ENCODE measurements at places on chromosomes 13 and 19. TPM values are rescaled to one million over a fixed set of nuclear protein-coding genes. Genes with fewer than 3 reads are reported as not detected.

DNA sequence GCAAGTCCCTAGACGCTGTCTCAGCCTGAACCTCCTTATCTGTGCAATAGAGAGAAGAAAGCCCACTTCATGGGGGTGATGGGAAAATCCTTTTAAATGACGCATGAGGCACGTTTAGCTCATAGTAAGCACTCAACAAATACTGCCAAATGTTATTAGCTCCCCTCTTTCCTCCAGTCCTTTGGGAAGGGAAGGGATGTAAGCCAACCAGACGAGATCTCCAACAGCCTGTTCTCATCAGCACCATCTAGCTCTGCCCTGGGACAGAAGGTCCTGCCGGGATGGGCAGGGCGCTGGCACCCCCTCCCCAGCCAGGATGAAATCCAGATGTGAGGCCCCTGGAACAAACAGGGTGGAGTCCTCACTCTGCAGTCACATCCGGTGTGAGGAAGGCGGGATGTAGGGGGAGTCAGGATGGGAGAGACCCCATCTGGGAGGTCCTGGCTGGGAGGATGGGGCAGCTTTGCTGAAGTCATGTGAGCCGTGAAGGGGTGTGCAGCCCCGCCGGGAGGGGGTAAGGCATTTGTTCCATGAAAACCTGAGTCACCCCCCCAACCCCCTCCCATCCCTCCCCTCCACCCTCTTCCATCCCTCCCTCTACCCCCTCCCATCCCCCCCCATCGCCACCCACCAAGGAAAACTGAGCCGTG lies 4.6 kb downstream of the S1PR2 start:
- DNase-seq, result peak; percentile 73

DNA sequence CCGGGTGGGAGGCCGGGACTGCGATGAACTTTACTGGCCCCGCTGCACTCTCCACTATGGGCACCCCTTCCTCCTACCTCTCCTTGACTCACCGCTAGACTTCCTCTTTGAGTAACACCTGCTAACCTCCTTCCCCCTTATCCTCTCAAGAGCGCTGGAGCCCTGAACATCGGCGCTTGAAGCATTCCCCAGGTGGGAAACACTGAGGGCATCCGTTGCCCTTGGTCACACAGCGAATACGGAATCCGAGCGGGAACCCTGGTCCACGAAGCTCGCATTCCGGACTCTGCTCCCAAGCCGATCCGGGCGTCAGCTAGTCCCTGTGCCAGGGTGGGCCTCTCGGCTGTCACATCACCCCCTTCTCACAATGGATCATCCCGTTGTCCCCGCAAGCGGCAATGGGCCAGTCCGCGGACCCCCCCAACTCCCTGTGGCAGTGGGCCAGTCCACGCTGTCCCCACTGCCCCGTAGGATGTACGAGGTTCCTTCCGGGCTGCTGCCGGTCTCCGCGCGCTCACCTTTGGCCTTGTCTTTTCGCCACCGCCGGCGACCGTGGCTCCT lies 4.2 kb downstream of the LIPE start:
- no peak for DNase-seq

GPALPP1 gene
- 18.9 TPM for total RNA-seq

GRCh38 chr19:47698631-47699359 lies 14.4 kb upstream of the EHD2 start:
- DNase-seq, result no peak

- DNase-seq, result no peak
Observed at GRCh38 chr13:51874651-51875050, 12.9 kb downstream of the CCDC70 start.

GRCh38 chr13:41060724-41061074 lies 610 bp upstream of the WBP4 start:
- peak; percentile 92 for DNase-seq

DNA sequence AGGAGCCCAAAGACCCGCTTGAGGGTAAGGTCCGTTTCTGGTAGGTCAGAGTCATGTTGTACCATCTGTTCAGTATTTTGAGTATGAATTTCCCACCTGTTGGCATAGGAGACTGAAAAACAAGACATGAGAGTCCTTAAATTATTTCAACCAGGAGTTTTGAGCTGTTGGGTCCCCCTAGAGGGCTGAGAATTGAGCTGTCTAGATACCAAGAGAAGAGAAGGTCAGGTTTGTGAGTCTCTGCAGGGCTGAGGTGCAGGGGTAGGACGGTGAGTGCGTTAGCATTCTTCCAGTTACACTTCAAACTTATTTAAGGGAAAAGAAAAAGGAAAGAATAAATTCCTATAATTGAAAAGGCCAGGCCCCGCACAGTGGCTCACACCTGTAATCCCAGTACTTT lies 5.0 kb downstream of the CBLC start:
- no peak for DNase-seq

DNA sequence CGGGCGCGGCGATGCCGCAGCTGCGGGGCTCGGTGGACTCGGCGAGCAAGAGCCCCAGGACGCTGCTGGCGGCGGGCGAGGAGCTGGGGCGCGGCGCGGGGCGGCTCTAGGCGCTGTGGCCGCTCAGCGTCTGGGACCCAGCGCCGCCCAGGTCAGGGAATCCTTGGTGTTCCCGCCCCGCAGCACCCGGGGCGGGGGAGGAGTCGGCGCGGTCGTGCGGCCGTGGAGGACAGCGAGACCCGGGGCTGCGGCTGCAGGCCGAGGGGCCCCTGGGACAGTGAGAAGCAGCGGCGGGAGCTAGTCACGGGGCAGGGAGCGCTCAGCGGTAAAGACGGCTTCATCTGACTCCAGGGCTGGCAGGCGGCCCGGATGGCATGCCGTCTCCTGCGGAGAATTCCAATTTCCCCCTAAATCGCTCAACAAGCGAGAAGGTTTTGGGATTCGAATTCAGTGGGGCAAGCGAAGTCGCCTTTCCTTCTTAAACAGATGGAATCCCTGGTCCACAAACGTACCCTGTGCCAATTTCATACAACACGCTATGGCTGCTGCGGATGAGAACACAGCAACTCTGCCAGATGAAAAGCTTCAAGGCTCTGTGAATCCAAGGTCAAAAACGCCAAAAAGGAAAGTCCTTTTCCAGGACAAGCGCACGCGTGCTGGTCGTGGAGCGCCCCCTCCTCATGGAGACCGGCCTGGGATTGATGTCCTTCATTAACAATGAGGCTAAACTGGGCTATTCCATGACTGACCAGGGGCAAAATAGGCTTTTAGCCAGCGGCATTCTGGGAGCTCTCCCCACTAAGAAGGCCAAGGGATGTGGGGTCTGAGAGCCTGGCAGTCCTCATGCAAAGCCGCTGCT lies 4.2 kb upstream of the ZSCAN4 start:
- DNase-seq, result peak; percentile 72

PRSS57 gene
- not detected for total RNA-seq

MEF2B gene
- total RNA-seq, result 1.5 TPM

DNA sequence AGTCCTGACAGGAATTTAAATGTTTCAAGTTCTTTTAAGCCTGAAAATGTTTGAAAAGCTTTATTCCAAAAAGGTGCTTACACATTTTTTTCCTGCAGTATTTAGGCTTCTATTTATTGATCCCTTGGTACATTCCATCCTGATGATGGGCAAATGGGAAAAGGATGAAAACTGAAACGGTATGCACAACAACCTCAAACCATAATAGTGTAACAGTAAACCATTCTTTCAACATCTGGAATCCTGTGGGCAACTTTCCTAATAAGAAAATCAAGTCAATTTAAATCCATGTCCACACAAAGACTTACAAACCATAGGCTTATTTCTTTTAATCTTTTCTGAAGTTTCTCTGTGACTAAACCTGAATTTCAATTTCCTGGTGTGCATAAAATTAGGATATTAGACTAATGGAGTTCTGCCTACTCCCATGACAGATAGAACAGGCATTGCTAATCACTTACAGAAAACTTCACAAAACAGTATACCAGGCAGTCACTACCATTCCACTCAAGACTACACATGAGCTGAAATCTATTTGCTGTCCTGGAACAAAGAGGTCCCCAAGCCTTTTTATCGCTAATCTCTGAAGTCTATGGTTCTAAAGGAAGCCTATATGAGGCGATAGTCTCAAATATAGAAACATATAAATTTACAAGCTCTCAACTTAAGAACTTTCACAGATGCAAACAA lies 103.3 kb downstream of the DLEU7 start:
- DNase-seq, result no peak

- no peak for DNase-seq
Observed at GRCh38 chr19:5586300-5587070, 18.7 kb upstream of the TINCR start.

DNA sequence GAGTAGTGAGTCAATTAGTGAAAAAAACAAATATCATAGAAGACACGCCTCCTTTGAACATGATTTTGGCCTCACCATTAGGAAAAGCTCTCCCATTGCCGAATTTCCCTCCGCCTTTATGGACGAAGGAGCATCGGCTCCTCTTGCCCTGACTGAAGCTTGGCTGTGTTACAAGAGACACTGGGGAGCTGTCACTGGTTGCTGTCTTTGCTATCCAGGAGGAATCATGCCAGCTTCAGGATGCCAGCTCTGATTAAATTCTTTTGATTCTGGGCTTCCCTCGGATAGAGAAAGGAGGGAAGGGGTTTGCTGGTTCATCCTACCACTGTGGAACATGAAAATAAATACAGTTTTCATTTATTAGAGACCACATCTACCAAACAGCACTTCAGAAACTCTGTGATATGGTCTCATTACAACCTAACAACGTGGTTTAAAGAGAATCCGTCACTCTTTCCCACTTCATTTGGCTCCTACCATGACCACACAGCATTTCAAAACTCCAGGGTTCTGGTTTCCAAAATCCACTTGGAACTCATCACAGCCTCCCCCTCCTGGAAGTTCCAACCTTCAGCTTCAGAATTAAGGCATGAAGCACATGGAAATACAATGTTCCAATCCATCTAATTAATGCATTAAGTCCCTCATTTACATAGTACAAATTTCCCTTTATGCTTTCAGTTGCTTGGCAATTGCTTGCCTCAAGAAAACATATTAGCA lies 446.0 kb downstream of the EFNB2 start:
- DNase-seq, result no peak

NLRP11 gene
- total RNA-seq, result not detected

CGB7 gene
- total RNA-seq, result 1.9 TPM

DNA sequence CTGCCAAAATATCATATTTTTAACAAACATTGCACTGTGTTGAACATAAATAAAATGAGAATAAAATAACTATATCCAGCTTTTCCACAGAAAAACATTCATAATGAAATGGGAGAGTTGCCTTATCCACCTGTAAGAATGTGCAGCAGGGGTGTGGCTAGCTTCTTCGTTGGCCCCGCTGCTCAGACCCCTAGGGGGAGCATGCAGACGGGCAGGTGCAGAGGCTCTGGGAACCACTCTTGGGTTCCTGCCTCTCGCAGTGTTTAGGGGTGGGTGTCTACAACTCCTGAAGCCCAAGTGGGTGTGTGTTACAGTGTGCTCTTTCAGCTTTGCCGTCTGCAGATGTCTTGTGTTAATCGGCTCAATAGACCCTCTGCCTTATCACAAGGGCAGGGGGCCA lies 121.7 kb downstream of the SLITRK5 start:
- DNase-seq, result no peak

- no peak for DNase-seq
Observed at GRCh38 chr13:65856431-65856830, 1373.7 kb downstream of the PCDH9 start.

KLK10 gene
- total RNA-seq, result 2.2 TPM

GRCh38 chr19:48608798-48609263 lies 2.3 kb downstream of the SPACA4 start:
- no peak for DNase-seq

DNA sequence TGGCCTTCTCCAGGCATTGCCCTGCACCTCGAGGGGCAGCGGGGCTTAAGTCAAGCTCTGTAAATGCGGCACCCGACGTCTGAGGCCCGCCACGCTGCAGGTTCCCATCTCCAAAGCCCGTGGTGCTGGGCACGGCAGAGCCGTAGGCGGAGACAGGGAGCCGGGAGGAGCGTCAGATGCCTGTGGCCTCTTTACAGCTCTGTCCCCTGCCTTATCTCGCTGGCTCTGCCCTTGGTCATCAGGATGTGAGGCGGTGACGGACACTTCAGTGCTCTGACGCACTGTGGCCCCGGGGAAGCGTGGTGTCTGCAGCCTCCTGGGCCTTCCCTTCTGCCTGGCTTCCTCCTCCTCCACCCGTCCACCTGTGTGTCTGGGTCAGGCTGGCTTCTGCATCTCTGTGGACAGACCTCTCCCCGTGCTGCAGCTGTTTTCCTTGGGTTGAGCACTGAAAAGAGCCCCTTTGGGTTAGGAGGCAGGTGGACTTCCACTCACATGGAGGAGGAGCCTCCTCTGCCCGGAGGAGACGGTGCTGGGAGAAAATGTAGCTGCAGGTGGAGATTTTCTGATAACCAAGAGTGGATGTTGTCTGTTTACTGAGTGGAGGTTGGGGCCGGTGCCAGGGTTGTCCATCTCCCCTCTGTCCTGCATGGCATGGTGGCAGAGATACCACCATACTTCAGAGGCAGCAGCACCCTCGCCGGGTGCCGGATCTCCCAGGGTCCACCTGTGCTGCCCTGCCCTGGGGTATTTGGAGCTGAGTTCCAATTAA lies 14.6 kb downstream of the MCF2L start:
- no peak for DNase-seq

RPS16 gene
- total RNA-seq, result 2,175 TPM

DNA sequence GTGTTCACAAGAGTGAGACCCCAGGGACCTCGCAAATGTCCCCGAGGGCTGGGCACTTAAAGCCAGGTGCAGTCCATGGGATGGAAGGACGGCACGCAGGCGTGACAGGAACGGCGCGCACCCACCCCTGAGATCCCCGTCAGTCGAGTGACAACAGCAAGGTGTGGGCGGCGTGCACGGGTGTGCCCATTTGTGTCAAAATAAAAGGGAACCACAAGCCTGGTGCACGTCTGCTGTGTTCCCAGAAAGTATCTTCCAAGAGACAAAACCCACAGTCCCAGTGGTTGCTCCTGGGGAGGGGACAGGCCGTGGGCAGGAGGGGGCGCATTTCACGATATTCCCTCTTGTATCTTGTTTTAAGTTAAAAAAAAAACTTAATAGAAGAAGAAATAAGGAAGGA lies 15.7 kb upstream of the CACTIN start:
- DNase-seq, result no peak

SOX1 gene
- total RNA-seq, result 0.17 TPM

- DNase-seq, result no peak
Observed at GRCh38 chr13:52921194-52921593, 72.8 kb upstream of the PCDH8 start.

DCT gene
- 19.7 TPM for total RNA-seq

Data from type B pancreatic cell (in vitro differentiated cells).